T-helper 2 cell (primary cell): ENCODE measurements at places on chromosomes 6 and 20.

DNA sequence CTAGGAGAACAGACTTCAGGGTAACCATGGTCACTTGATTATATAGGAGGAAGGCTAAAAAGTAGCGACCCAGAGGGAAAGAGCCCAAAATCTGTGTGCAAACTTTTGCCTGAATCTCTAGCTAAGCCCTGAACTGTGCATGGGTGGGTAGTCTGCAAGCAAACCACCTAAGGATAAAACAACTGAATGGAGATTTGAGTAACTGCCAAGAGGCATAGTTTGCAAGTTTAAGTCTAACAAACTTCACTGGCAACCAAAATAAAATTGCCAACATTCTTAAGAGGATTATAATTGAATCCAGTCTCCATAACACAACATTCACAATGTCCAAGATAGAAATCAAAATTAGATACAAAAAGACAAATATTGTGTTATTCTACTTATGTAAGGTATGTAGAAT is 192.0 kb upstream of the PLN start:
- no peak for DNase-seq

GRCh38 chr6:105482227-105482844 is 79.5 kb upstream of the PREP start:
- no peak for DNase-seq

- DNase-seq: no peak
Observed at GRCh38 chr6:293193-294174, 1.2 kb downstream of the DUSP22 start.

DNA sequence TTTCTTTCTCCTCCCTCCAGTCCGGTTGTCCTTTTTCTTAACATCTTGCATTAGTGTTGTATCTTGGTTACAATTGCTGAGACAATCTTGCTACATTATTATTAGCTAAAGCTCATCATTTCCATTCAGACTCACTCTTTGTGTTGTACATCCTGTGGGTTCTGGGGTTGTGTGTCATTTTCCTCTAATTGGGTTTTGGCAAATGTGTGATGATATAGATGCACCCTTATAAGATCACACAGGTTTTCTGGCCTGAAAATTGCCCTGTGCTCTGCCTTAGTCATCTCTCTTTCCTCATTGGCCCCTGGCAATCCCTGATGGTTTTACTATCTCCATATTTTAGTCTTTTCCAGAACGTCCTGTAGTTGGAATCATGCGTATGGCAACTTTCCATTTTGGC is 60.1 kb downstream of the PPP1R14C start:
- DNase-seq: no peak

- no peak for DNase-seq
Observed at GRCh38 chr6:3355011-3355357, 96.2 kb downstream of the PSMG4 start.

DNA sequence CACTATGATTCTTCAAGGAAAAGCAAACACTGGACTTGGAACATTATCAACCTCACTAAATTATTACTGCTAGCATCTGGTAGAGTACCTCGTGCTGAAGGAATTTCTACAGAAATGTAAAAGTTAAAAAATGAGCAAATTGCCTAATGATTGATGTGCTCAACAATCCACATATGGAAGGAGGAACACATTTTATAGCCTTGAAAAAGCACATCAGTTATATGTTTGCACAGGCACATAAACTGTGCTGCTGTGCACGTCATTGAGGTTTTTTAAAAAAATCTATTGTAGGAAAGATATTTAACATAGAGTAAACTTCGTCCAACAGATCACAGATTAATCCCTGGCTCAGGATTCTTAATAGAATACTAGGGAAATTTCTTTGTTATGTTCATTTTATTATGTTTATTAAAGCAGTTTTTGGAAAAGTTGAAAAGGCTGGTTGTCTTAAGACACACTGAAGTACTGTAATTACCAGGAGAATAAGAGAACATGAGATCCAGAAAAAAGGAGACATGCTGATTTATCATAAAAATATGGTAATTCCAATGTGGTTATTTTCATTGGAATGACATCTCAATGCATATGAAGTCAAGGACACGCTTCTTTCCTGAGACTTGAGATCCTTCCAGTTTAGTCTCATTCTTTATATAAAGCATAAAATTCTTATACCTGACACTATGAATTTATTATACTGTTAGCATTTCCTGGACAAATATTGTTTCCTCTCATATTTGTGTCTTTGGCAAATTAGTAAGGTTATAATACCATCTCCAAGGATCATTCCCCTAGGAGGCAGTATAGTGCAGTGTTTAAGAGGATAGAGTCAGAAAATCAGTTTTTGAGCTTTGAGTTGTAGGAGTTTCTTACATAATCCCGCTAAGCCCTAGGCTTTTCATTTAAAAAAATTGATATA is 511.1 kb downstream of the TENT5A start:
- DNase-seq: no peak

GRCh38 chr6:41371992-41372831 is 36.8 kb downstream of the NCR2 start:
- DNase-seq: no peak

- DNase-seq: no peak
Observed at GRCh38 chr20:40265825-40266533, 423.1 kb downstream of the MAFB start.

DNA sequence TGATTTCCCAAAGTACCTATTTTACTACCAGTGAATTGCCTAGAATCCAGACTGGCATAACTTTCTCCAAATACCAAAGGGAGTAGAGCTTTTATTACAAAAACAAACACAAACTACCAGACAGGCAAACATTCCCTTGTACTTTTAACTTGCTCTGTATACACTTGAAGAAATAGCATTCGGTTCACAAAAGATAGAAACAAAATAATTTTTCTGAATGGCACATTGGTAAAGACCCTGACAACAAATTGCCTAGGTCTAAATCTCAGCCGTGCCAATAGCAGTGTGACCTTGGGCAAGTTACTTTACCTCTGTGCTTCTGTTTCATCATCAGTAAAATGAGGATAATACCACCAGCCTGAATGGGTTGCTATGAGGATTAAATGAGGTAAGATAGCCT is 15.9 kb downstream of the ARHGAP18 start:
- DNase-seq: no peak

DNA sequence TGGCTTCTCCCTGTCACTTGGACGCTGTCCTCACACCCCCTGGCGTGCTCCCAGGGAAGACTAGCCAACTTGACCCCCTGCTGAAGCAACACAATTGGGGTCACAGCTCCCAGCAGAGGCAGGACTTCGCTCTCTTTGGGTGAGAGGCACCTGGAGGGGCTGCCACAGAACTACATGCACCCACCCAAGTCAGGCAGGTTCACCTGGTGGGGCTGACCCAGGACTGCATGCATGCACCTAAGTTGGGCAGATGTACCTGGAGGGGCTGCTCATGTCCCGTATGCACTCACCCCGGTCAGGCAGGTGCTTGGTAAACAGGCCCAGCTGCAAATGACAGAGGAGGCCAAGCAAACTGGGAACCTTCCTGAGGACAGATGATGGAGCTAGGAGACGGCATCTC is 154.3 kb upstream of the RPS6KA2 start:
- DNase-seq: no peak

DNA sequence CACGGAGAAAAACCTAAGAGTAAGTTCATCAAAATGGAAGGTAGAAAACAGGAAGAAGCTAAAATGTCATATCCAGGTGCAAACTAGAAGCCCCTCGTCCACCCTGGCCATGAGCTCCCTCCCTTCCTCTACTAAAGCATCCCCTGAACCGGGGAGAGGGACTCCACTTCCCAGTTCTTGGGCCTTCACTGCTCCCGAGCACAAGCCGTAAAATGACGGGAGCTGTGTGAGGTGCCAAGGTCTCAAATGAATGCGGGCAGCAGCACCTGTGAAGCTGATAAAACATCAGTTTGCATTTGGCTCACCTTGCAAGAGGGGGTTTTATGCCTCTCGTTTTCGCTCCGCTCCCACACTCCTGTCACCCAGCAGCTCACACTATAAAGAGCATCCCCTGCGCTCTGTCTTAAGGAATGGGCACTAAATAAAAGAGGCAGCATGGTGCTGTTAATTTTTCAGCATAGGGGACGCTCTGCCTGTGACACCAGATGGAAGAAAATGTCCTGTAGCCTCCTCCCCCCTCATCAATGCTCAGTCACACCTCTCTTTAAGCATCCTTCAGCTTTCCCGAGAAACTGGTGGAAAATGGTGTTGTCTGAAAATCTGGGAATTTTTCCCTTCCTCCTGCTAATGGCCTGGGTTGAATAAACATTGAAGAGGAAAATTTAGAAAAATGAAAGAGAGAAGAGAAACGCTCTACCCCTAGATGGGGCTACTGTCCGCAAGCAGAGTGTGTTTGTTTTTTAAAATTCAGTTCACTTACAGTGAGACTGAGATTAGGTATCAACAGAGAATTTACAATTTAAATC is 563.0 kb upstream of the AGPAT4 start:
- DNase-seq: no peak

DNA sequence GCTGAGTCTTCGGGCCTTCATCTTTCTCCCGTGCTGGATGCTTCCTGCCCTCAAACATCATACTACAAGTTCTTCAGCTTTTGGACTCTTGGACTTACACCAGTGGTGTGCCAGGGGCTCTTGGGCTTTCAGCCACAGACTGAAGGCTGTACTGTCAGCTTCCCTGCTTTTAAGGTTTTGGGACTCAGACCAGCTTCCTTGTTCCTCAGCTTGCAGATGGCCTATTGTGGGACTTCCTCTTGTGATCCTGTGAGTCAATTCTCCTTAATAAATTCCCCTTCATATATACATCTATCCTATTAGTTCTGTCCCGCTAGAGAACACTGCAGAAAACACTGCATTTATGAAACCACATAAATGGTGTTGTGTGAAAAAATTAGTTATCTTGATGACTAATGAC is 13.9 kb upstream of the BCLAF1 start:
- DNase-seq: no peak

GRCh38 chr6:40438246-40438887 is 148.8 kb downstream of the LRFN2 start:
- DNase-seq: no peak

DNA sequence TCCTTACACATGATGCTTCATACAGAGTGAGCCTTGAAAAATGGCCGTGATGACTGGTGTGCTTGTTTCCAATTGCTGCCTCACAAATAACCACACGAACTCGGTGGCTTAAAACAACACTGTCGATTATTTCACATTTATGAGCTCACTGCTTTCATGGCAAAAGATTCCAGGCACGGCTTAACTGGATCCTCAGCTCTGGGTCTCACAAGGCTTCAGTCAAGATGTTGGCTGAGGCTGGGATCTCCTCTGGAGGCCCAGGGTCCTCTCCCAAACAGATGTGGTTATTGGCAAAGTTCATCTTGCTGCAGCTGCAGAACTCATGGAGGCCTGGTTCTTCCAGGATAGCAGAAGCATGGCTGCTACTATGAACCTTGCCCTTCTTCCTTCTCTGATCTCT is 144.6 kb downstream of the TFAP2C start:
- no peak for DNase-seq

DNA sequence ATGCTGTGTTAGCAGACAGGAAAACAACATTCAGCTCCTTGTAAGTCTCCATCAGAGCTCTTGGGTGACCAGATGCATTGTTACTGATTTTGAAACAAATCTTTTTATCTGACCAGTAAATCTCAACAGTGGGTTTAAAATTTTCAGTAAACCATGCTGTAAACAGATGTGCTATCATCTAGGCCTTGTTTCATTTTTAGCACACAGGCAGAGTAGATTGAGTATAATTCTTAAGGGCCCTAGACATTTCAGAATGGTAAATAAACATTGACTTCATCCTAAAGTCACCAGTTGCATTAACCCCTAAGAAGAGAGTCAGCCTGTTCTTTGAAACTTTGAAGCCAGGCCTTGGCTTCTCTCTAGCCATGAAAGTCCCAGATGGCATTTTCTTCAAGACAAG is 237.2 kb upstream of the BMP2 start:
- DNase-seq: no peak

GRCh38 chr6:71342772-71343171 is 54.2 kb downstream of the OGFRL1 start:
- DNase-seq: no peak

DNA sequence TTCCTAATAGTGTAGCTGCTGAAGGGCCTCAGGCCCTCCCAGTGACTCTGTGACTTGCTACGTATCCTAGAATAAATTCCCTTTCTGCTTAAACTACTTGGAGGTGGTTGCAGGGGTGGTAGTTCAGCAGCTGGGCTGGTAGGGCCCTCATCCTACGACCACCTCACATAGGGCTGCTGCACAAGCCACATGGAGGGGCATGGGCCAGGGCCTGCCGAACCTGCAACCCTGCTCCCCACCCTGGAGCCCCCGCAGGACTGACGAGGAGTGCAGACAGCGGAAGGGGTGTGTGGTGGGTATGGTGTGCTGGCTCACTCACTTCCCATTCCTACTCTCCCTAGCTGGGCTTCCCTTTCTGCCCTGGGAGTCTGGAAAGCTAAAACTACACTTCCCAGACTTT is 56.2 kb upstream of the MLN start:
- DNase-seq: no peak

- DNase-seq: peak; percentile 60
Observed at GRCh38 chr20:64079273-64080012, at the start of gene RGS19. Gene RGS19 (minus strand): TSS chr20:64079518. CDS start chr20:64076886, 2,632 bp downstream.

DNA sequence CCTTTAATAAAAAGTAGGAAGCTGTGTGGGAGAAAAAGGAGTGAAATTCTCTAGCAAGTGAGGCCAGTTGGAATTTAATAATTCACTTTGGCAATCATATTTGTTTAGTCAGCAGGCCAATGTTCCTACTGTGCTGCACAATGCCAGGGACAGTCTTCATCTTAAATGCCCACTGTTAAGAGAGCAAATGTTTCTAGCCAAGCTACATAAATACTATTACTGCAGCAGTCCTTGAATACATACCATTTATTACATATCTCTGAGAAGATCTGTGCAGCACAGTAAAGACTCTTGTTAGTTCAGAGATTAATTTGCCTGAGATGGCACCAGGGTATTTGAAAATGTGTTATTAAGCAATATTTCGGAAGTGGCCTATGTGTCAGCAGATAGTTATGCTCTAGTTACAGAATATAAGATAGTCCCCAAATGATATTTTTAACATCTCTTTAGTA is 105.4 kb downstream of the OGFRL1 start:
- no peak for DNase-seq

GRCh38 chr6:4574007-4574406 is 202.2 kb upstream of the CDYL start:
- DNase-seq: no peak

- no peak for DNase-seq
Observed at GRCh38 chr20:51643390-51643789, 100.9 kb upstream of the NFATC2 start.

DNA sequence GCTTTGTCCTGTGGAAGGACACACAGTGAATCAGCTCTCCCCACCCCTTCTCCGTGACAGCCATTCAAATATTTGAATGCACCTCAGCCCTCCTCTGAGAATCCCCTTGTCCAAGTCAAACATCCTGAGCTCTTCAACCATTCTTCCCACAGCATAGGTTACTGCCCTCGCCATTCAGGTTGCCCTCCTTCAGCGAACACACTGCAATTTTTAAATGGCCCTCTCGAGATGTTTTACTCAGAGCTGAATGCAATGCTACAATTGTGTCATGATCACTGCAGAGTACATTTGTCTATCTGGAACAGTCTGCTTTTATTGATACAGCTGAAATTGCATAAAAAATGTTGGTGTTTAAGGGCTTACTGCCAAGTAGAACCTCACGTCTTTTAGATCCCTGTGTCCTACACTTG is 48.9 kb downstream of the SLC2A12 start:
- DNase-seq: no peak

GRCh38 chr6:139977887-139978332 is 603.5 kb upstream of the CITED2 start:
- DNase-seq: no peak

- no peak for DNase-seq
Observed at GRCh38 chr6:151661509-151661908, 146.0 kb upstream of the ESR1 start.

- DNase-seq: no peak
Observed at GRCh38 chr20:23033918-23034317, 1.2 kb upstream of the SSTR4 start.
